ENCODE measurements at places on chromosomes 1 and 21.

DNA sequence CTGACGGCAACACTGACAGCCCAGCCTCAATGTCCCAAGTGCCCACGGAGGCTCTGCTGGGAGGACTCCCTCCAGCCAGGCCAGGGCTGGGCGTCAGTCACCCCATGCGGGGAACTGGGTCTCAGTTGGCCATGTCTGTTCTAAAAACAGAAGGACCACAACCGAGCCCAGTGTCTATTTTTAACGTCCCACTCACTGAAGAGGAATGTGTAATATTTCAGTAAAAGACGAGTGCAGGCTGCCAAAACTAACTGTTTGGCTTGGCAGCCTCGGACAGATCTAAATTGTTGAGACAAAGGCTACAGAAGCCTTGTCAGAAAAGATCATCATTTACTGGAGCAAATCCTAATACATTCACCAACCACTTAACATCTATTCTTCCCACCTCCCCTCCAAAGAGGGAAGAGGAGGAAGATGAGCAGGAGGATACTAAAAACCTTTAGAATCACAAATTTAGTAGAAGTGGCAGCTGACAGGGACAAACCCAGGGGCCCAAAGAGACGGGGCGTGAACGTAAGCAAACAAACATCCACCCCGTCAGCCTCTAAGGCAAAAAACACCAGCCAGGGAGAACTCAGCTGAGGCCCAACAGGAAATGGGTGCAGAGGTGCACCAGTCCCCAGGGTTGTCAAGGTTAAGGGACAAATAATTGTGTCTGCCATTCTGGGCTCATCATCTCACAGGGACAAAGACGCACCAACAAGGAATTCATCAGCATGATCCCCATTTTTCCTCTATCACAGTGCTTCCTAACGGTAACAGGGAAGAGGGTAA, 18.7 kb downstream of the C1orf198 start:
- no peak for DNase-seq

DNA sequence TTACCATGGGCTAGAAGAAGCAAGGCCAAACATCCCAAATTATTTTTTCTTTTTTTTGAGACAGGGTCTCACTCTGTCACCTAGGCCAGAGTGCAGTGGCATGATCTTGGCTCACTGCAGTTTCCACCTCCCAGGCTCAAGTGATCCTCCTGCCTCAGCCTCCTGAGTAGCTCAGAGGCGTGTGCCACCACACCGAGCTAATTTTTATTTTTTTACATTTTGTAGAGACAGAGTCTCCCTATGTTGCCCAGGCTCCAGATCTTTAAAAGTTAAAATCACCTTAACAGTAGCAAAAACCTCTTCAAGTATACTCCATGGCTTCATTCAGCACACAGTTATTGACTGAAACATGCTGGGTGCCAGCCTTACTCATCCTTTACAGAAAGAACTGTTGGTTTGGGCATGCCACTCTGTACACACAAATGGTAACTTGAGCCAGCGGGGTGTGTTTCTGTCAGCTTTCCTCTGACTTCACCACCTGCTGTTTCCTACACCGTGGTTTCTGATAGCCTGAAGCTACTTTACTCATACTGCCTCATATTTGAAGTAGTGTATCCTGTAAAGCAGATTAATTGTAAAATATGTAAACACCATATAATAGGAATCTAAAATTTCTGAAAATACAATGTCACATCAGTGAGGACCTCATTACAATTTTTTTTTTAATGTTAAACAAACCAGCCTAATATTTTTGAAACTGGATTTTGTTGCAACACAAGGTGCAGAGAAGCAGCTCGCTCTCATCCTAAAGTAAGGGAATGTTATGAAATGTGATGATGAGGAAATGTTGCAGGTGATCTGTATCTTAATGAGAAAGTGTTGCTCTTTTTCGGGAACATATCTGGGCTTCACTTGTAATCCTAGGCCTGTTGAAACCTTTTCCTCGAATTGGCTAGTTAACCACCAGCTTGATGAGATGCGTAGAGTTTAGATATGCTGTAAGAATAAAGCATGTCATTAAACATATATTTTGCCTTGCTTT, 113.9 kb downstream of the ATP5PO start:
- no peak for DNase-seq

GRCh38 chr1:81554534-81554933, 246.2 kb upstream of the ADGRL2 start:
- no peak for DNase-seq

DNA sequence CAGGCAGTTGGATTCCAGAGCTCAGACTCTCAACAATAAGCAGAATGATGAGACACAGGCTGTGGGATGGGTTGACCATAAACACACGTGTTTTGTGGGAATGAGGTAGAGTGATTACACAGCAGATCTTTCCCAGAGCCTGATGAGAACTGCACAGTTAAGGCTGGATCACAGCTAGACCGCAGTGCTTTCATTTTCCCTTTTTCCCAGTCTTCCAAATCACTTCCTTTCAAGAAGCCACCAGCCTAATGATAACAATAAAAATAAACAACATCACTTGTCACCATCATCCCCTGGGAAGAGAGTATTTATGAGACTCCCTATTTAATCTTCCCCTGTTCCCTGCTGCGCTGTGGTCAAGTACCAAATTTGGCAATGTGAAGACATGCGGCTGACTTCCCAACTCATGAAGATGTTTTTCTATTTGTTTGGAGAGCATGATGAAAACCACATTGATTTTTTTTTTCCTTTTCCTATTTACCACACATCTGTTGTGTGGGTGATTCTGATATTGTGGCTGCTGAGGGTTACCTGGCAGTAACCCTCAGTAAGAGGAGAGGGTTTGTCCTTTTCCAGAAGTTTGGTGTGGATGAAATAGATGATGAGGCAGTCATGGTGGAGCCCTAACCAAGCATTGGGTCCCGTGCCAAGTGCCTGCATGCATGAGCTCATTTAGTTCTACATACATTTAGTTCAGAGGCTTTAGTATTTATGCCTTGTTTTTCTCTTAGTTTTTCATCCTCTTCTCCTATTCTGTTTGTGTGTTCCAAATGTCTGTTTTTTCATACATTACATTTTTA, 248.9 kb upstream of the HOOK1 start:
- DNase-seq: no peak

DNA sequence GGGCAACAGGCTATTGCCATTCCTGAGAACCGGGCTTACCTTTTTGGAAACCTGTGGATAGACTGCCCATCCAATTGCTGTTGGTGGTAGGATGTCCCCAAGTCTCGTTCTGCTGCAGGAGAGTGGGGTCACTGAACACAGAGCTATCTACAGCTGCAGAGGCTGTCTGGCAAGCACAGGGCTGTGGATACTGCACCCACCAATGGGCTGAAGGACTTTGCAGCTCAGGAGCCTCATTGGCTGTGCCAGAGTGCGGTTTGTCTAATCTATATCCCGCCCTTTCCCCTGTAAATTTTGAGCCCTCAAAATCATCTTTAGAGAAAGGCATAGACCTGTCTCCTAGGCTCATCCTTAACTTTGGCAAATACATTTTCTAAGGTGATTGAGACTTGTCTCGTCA, 15.3 kb downstream of the RNF187 start:
- no peak for DNase-seq

DNA sequence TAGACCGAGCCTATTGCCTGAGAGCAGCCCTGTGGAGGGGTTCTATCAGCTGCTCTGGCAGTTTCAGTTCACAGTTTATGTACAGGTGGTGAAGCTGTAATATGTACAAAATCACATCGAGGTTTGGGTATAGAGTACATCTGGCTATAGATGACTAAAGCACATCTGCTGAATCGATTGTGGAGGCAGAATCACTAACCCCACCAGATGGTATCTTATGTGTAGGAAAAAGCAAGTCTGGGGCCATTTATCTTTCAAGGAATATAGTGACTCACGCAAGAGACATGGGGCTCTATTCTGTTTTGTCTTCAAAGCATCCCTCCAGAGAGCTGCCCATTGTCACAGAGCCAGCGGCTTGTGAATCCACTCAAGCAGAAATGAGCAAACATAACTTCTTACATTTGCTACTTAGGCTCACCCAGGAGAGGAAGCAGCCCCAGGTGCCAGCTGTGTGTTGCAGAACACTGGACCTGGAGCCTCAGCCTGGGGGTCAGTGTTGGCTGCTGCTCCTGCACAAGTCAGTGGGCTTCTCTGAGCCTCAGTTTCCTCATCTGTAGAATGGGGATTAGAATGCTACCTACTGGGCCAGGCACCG, 21.3 kb downstream of the MIIP start:
- DNase-seq: no peak

GRCh38 chr1:182848736-182849135, 9.6 kb downstream of the DHX9 start:
- DNase-seq: no peak

DNA sequence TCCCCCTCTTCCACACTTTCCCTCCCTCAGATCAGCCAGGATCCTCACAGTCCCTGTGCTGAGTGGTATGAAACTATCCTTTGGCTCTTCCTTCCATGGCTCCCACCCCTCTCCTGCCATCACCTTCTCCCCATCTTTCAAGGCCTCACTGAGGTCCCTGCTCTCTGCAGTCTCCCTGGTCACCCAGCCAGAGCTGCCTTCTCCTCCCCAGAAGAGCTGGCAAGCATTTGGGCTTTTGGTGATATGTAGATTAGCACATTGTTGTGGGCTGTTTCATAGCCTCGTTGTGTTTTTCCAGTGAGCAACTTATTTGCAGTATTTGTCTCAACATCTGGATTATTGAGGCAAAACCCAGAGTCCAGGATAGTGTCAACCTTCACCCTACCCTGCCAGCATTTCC, 2.2 kb downstream of the CSF1 start:
- DNase-seq: no peak

Data from activated CD4-positive, alpha-beta memory T cell treated with anti-CD3 and anti-CD28 coated beads, Interleukin-2, amount 10 ng/mL, durations not matched to agents 7 days and 5 days (primary cell).